ENCODE measurements at places on chromosomes 7 and 10.

GRCh38 chr7:155317114-155317434 is 19.4 kb downstream of the INSIG1 start:
- no peak for DNase-seq

GRCh38 chr7:48224042-48224441 is 52.8 kb downstream of the ABCA13 start:
- no peak for DNase-seq

GRCh38 chr7:127609297-127609696 is 8.6 kb downstream of the PAX4 start:
- no peak for DNase-seq

GRCh38 chr10:73126343-73126742 is 16.1 kb downstream of the NUDT13 start:
- no peak for DNase-seq

GRCh38 chr7:103065667-103066066 is 8.9 kb downstream of the FBXL13 start:
- DNase-seq = no peak

DNA sequence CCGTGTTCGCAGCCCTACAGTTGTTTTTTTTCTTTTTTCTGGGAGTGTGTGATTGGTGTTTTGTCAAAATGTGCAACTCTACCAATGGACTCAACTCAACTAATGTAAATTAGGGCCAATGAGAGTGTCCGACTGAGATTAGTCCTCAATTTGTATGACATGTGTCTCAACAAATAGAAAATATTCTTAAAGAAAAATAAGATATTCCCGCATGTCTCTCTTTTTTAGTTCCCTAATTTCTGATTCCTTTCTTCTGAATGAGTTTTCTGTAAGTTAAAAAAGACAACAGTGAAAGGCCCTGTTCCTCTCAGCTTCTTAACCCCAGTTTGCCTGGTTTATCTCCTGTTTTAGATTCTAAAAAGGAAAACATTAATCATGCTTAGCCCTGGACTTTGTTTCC is 61.5 kb downstream of the ARID5B start:
- DNase-seq = no peak

DNA sequence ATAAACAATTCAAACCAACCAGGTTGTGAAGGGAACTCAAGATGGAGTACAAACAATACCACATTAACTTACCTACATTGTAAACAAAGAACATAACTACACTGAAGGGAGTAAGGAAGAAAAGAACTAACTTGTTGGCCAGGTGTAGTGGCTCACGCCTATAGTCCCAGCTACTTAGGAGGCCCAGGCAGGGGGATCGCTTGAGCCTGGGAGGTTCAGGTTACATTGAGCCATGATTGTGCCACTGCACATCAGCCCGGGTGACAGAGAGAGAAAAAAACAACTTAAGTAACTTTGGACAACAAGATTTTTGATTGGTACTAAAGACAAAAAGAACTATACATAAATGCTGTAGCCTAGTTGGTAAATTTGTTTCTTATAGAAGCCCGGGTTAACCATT is 68.8 kb downstream of the TRIL start:
- DNase-seq = no peak

- DNase-seq = no peak
Observed at GRCh38 chr10:58179238-58179637, 88.5 kb downstream of the IPMK start.

- DNase-seq = no peak
Observed at GRCh38 chr10:42953684-42954674, 122.9 kb upstream of the RET start.

GRCh38 chr10:45425621-45426563 is 51.9 kb downstream of the ALOX5 start:
- no peak for DNase-seq

- no peak for DNase-seq
Observed at GRCh38 chr10:125396676-125397075, 236.3 kb upstream of the CTBP2 start.

DNA sequence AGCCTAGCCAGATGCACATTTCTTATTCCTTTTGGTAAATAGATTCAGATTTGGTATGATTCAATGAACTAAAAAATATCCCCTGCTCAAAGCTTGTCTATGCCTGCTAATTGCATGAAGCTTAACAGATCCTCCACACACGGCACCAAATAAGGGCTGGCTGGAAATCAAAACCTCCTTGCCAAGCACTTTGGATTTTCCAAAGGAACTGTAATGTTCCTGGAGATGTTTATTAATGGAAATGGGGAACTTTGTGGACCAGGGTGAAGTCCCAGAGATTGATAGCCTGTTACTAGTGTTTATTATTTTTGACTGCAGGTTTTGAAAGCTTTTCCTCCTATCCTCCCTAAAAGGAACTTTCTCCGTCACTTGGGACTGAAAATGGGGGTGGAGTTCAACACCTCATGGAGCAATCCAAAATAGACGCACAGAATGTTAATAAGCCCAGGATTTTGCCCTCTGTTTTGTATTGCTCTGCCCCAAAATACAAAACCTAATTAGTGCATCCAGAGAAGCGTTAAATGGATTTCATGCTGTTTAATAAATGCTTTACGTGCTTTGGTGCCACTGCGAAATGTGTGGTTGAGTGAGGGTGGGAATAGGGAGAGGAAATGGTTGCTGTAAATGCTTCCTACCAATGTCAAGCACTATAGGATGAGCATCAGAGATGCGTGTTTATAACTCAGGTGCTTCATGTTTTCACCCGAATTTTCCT is 1027.7 kb downstream of the LRMDA start:
- no peak for DNase-seq

DNA sequence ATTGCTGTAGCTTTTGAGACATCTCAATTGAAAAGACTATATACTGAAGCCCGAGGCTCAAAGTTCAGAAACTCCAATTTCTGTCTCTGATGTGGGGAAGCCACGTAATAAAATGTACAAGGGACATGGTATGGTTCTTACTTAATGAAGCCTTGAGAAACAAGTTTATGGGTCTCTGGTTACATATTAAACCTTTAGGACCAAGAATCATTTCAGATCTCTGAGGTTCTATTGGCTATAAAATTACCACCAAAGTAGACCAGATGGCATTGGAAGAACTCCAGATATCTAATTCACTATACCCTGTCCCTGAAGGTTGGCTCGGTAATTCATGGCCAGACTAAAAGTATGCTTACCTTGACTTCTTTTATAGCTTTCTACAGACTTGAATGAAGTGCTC is 23.7 kb downstream of the STAMBPL1 start:
- no peak for DNase-seq

GRCh38 chr10:4303045-4303444 is 518.0 kb upstream of the KLF6 start:
- no peak for DNase-seq

GRCh38 chr10:127506094-127506493 is 43.0 kb upstream of the NPS start:
- no peak for DNase-seq

DNA sequence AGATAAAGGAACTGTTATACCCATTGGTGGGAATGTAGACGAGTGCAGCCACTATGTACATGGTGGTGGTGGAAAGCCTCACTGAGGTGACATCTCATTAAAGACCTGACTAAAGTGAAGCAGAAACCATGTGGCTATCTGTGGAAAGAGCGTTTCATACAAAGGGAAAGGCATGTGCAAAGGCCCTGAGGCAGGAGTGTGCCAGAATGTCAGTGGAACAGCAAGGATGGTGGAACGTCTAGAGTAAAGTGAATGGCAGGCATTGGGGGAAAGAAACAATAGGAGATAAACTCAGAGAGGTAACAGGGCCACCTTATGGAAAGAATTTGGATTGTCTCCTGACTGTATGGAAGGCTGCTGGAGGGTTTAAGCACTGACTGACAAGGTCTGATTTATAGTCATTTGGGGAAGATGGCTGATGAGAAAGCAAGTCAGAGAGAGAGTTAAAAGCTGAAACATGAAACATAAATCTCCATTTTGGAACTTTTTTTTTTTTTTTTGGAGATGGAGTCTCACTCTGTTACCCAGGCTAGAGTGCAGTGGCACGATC is 245.7 kb downstream of the STK31 start:
- DNase-seq = no peak

DNA sequence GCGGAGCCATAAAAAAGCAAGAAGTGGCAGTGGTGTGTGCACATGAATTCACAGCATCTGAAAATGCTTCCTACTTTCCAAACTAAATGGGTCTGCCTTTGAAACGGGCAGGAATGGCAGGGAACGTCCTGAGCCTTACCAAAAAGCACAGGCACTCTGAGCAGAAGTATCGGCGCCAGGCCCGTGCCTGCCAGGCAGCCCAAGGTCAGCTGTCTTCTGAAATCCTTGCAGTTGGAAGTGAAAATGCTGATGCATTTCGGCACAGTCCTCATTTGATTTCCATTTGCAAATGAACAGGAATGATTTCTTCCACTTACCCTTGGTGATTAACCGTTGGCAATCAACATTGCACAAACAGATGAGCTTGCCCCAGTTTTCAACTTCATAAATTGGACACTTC is 47.6 kb upstream of the MNX1 start:
- no peak for DNase-seq

- DNase-seq = no peak
Observed at GRCh38 chr7:24829787-24830186, 72.5 kb upstream of the GSDME start.

GRCh38 chr7:99418260-99418659 is 9.5 kb downstream of the BUD31 start:
- no peak for DNase-seq

DNA sequence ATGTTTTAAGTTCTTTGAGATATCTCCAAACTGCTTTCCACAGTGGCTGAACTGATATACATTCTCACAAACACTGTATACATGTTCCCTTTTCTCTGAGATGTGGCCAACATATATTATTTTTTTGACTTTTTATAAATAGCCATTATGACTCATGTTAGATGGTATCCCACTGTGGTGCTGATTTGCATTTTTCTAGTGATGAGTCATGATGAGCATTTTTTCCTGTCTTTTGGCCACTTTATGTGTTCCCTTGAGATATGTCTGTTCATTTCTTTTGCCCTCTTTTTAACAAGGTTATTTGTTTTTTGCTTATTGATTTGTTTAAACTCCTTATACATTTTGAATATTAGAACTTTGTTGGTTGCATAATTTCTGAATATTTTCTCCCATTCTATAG is 1055.1 kb downstream of the NXPH1 start:
- no peak for DNase-seq

- no peak for DNase-seq
Observed at GRCh38 chr10:107473225-107473624, 308.7 kb upstream of the SORCS1 start.

GRCh38 chr10:114970515-114970914 is 32.5 kb downstream of the TRUB1 start:
- no peak for DNase-seq

GRCh38 chr7:40717242-40717641 is 582.4 kb downstream of the SUGCT start:
- DNase-seq = no peak
